ENCODE measurements at places on chromosomes 7 and 10.

- DNase-seq = no peak
These were observed 285.4 kb downstream of the SNX13 start for GRCh38 chr7:17654940-17655339.

- no peak for DNase-seq
These were observed 14.0 kb upstream of the ARPC1A start for GRCh38 chr7:99311702-99312101.

GRCh38 chr7:22251281-22251680 lies 105.7 kb downstream of the RAPGEF5 start:
- DNase-seq = no peak

- DNase-seq = no peak
These were observed 466.1 kb downstream of the GRID1 start for GRCh38 chr10:85900487-85900886.

DNA sequence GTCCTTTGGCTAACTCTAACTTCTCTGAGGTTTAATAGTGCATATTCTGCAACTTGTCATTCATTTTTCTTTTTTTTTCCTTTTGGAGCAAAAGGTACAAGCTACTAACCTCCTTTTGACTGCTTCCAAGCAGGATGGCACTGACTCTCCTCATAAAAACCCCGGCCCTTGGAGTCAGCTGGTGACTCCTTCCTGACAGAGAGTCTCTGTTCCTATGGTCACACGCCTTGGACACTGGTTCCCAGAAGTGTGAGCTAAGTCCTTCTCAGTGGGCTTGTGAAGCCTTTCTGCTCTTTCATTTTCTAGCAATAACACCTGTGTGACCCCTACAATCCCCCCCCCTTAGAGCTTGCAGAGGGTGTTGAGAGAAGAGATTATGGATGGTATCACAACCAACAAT lies 21.7 kb downstream of the DOCK4 start:
- DNase-seq = no peak
